ENCODE measurements at places on chromosomes 1 and 21.

GRCh38 chr1:113041569-113042284 lies 31.3 kb upstream of the LRIG2 start:
- DNase-seq: no peak

DNA sequence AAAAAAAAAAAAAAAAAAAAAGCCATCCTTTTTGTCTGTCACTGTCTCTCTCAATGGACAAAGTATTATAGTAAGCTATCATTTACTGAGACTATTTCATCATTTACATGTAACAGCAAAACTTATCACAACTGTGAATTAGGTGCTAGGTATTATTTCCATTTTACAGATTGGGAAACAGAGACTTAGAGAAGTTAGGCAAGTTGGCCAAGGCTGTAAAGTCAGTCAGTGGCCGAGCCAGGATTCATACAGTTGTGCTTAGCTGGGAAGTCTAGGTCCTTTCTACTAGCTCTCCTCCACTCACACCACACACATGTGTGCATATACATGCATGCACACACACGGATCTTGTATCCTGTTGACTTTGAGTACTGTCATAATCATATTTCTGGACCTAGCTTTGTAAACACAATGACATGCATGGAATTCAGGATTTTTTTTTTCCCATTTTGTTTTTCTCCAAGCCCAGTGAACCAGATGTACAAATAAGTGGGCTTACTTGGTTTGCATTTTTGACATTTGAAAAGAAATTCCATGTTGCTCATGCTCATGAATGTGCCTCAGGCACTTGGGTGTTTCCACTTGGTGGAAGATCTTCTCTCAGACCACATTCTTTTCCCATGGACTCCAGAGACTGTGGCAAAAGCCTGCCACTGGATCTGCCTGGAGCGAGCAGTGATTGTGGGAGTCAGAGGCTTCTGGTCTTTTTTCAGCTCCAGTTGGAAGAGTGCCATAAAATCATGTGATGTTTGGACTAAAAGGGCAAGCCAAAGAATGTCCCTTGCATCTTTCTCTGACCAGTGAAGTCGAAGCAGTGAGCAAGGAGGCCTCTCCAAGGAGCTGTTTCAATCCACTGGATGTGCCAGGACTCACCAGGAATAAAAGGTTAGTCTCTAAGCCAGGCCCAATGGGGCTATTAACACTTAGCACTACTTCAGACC lies 61.7 kb upstream of the DNAJC6 start:
- DNase-seq: peak; percentile 99

DNA sequence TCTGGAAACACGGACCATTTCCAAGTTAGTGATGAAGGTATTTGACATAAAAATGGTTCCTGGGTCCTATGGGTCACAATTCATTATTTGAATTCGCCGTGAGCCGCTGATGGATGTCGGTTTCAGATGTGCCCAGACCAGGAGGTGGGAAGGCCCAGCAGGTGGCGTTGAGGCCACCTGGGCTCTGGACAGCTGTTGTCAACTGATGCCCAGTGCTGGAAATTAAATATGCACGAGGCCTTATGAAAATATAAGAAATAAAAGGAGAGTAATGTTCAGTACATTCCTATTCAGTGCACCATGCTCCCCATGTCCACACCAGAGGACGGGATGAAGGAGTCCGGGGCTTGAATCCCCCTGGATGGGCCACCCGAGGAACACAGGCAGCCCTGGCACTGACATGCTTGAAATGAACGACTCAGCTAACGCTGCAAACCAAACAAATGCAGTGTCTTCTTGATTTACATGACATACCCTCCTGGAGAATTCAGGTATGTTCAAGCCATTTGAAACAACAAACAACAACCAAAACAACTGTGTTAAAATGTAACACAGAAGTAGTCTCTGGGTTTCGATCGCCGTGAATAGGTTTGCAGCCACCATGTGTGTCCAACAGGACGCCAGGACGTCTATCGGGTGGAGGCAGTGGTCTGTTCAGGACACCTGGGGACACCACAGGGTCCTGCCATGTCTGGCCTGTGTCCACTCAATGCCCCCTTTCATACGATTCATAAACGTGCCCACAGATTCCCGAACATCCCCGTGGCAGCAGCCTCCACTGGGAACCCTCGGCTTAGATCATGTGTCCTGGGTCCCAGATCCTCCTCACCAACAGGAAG lies 6.1 kb downstream of the TFF3 start:
- DNase-seq: no peak

GRCh38 chr21:28639737-28640136 lies 352.9 kb downstream of the LTN1 start:
- DNase-seq: peak; percentile 51

DNA sequence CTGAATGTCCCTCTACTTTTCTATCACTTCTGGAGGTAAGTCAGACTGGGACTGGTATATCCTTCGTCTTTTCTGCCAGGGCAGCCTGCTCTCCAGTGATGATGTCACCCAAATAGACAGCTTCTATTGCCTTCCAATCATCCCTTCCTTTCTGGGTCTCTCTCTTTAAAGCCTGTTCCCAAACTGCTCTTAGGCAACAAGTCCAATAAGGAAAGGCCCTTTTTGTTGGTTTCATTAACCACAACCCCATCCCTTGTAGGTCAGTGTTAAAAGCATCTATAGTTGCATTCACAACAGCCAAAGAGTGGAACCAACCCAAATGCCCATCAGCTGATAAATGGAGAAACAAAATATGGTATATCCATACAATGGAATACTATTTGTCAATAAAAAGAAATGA lies 114.4 kb downstream of the CNIH3 start:
- no peak for DNase-seq

GRCh38 chr1:84998642-84999280 lies 1.8 kb upstream of the MCOLN2 start:
- DNase-seq: no peak

DNA sequence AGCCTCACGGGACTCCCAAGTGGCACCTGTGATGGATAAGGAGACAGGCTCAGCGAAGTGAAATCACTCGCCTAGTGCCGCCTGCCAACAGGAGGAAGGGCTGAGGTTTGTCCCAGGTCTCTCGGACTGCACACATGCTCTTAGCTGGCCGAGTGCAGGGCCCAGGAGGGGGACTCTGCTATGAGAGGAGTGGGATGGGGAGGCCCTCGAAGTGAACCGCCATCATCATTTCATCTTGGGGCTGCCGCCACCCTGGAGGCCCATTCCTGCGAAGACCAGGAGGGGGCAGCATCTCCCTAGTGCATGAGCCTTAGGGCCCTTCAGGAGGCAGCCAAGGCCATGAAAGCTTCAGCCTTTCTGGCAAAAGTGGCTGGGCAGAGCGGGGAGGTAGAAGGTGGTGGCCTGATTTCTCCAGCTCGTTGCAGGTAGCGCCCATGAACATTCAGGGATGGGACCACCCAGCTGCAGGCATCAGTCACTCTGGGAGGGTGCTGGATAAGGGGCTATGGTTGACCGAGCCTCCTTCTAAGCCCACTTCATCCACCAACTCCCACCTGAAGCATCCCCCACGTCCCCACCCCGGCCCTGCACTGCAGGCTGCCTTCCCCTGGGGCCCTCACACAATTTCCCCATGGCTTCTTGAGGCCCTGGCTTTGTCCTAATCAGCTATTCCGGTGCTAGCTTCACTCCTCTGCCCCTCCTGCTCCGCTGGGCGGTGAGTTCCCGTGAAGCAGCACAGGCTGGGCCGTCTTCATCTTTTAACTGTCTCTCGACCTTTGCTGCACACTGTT lies 17.2 kb upstream of the RASSF5 start:
- DNase-seq: no peak

- DNase-seq: no peak
Measured at GRCh38 chr1:14986168-14986567, 167.4 kb upstream of the TMEM51 start.

DNA sequence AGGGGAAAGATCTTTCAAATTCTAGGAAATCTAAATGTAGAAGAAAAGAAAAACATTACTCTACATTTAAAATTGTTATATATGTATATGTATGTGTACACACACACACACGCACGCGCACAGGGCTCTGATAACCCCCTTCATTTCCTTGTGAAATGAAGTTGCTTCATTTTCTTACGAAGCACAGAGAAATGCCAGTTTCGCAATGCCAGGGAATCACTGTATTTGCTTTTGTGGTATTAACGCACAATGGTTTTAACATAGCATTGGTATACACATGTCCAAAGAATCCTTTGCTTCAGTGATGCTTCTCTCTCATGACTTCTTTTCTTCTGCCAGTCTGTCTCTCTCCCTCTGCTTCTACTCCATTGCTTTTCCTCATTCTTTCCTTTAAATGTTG lies 8.4 kb upstream of the DDAH1 start:
- no peak for DNase-seq

DNA sequence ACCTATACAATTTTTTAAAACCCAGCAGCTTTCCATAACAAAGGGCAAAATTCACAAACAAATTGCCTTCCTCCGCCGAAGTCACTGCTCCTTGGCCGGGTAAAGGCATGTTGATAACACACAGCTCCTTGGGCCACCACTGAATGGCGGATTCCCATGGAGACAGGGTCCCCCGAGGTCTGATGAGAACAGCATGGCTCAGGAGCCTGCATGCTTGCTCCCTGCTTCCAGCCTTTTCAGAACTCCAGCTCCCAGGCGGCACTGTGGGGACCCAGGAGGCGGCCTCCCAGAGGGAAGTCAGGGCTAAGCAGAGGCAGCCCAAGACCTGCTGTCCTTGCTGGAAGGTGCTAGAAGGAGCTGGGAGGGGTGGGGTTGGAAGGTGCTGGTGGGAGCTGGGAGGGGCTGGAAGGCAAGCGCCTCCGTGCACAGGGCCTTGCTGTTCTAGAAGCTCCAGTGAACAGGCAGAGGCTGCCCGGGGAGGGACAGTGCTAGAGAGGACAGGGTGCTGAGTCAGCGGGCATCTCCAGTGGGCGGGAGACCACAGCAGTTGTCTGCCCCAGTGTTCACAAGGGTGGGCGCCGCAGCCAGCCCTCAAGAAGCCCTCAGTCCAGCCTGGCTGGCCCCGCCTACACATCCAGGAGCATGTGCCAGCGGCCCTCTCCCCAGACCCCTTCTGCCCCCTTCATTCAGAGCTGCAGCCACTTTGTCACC lies 35.1 kb downstream of the PRDM16 start:
- DNase-seq: no peak

DNA sequence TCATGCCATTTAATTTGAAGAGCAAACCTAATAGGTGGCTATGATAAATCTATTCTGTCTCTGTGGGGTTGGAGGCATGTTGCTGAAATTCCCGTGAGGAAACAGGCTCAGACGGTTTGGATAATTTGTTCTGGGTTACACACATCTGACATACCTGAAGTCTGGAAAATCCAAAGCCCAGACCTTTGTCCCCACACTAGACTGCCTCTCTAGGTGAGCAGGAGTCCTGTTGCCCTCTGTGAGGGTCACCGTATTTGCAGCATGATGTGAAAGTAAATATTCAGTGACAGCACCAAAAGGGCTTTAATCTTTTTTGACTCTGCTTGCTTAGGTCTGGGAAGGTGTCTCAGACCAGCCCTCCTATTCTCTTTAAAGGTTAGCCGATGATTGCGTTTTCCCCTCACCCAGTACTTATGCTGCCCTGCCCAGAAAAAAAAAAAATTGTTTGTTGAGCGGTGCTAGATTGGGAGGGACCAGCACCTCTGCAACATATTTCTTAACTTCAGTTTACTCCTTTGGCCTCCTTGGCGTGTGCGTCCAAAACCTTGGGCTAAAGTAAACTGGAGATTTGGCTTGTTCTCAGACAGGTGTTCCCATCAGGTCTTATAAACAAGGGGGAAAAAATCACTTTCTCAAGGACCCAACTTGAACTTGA lies 67.0 kb downstream of the CACHD1 start:
- no peak for DNase-seq

DNA sequence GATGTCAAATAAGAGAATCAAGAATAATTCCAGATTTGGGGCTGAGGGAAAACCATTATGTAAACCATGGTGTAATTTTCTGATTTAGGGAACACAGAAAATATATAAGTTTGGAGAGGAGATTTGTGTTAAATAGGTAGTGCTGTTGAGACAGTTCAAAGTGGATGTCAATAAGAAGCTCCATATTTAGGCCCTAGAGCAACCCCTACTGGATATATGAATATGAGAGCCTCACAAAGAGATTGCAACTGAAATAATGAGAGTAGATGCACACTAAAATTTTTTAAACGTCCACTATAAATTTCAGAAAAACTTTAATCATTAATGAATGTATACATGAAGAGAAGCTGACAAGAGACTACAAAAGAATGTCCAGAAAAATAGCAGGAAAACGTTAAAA lies 1447.8 kb upstream of the PRMT6 start:
- no peak for DNase-seq

- no peak for DNase-seq
Measured at GRCh38 chr1:14280909-14281308, 317.6 kb upstream of the KAZN start.

GRCh38 chr1:226872437-226872836 lies 2.0 kb downstream of the PSEN2 start:
- DNase-seq: no peak

- no peak for DNase-seq
Measured at GRCh38 chr1:5448486-5448885, 543.7 kb downstream of the NPHP4 start.

DNA sequence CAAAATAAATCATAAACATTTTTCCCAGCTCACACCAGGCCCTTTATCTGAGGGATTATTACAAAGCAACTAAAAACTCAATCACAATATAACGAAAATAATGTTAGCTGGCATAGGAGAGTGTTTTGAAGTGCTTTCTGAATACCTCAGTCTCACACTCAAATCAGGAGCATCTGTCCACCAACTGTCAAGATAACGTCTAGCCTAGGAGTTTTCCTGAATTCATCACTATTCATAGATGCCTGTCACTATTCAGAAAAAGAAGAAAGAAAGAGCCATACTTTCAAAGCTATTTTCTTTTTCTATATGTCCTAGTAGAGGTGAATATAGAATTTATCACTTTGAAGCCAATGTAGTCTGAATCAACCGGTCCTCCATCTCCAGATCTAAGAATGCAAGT lies 127.0 kb downstream of the AKT3 start:
- DNase-seq: no peak

DNA sequence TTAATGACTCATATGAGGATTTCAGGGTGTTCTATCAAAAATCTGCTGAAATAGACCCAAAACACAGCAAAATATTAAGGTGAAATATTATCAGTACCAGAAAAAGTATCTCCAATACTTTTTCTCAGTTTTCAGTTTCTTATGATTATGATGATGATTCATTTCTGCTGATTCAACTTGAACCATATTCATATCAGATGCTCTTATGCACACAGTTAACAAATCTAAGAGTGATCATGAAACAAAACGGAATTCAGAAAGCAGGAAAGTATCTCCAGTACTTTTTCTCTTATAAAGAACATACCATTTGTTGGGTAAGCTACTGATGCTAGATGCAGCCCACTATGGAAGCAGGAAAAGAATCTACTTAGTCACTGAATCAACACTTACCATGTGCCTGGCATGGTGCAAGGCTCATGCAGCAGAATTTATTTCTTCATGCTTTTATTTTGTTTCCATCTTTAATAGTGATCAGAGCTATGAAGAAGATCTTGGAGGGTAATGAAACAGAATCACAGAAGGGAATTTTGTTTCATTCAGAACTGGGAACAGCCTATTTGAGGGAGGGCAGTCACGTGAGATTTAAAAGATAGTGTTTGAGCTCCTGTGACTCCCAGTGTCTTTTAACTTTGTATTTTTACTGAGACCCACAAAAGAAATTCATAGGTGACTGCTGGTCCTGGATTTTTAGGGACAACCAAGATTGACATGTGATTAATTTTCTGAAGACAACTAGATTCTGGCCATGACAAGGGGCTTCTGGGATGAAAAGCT lies 480.6 kb downstream of the SETD4 start:
- DNase-seq: no peak

GRCh38 chr21:28421716-28422524 lies 570.8 kb downstream of the LTN1 start:
- peak; percentile 84 for DNase-seq

- DNase-seq: no peak
Measured at GRCh38 chr1:62076286-62076685, 118.4 kb upstream of the L1TD1 start.
